ENCODE measurements at places on chromosomes 11 and 22.

- DNase-seq = no peak
Measured at GRCh38 chr11:23143022-23143421, 282.7 kb upstream of the CCDC179 start.

- no peak for DNase-seq
Measured at GRCh38 chr11:121688860-121689614, 236.3 kb upstream of the SORL1-AS1 start.

- no peak for DNase-seq
Measured at GRCh38 chr11:123231256-123231655, 36.2 kb upstream of the CLMP start.

DNA sequence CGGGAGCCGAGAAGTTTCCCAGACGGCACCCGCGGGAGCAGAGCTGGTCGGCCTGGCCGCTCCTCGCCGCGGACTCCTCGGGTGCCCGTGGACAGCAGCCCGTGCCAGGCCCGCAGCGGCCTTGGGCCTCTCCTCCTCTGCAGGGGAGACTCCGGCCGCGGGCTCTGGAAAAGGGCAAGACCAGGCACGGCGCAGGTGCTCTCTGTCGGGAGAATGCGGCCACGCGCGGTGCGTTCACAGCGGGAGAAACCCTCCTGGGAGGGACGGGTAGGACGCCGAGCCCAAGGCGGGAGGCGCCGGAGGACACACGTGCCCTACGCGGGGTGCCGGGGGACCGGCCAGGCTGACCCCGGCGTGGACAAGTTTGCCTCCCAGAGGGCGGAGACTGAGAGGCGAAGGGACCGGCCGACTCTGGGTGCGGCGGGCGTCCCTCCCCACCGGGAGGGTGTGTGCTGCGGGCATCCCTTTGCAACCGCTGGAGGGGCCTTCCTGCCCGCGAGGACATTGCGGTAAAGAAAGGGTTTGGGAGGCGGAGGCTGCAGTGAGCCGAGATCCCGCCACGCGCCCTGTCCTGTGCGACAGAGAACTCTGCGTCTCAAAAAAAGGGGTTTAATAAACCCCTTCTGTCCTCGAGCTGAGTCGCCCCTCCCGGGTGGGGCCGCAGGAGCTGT is 2.3 kb downstream of the IFITM1 start:
- no peak for DNase-seq

DNA sequence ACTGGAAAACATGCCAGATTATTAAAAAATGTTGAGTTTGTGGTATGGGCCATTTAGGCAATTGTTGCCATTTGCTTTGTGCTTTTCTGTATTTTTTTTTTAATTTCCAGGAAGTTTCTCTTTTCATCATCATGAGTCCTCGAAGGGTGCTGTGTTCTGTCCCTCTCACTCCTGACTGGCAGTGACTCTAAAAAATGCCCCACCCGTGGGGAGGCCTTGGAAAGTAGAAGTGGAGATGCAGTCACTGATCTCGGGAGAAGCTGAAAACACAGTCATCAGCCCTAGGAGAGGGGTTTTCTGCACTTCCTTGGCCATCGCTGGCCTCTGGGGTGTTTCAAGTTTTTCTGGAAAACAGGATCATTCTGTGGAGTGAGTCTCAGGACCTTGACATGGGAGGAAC is 98.5 kb upstream of the GRK3 start:
- DNase-seq = no peak
